Lung (tissue), 17 donors: ENCODE measurements at places on chromosomes 7 and 10. TPM values are rescaled to one million over a fixed set of nuclear protein-coding genes. Genes with fewer than 3 reads are reported as not detected.
A peak's percentile ranks its signal among the peaks of the same experiment; 100 is the strongest.

DNA sequence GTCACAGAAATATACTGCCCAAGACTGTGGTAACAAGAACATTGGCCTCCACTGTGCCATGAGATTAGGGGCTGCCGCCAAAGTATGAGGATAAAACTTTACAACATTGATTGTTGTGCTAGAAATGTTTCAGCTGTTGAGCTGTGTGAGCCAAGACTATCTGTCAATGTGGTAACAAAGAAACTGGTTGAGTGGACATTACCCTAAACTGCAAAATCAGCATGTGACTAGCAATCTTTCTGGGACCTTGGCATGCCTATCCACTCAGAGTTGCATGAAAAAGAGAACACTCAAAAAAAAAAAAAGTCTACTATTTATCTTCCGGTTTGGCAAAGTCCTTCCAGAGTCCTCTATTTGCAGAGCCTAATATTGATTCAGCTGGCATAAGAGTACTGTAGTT lies 605.6 kb upstream of the CNTNAP2 start:
- peak; percentile 64 for DNase-seq
- no peak overlapping the region for H3K4me3 ChIP-seq
- no peaks in the 10 kb centered on the region for H3K27me3 ChIP-seq

DNA sequence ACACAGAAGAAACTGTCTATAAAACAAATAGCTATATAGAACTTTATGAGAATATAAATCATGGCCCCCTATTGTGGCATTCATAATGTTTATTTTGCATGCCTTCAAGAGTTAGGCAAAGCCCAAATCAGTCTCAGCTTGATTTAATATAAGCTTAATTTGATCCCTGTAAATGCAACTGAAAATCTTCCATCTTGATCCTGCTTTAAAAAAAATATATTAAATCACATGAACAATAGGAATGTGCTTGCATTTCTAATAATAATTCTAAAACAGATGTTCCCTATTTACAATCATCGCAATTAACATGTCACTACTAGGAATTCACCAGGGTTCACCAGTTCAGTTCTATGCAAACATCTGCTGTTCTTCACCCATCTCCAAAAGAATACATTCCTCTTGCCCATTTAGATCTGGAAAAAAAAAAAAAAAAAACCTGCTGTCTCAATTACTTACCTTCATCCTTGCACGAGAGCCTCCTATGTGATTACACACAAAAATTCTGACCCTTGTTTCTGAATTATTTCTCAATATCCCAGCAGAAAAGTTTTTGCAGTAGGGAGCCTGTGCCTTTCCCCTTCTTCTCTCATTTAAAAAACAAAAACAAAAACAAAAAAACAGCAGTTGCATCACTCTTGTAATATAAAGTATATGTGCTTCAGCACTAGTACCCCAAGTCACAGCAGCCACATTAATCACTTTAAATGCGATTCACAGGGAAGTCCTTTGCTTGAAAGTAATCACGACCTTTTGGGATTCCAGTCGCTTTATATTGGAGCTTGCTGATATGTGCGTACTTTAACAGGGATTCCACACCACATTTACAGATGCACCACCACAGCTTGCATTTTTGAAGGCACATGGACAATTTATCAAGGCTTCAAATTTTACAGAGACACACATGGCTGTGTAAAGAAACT lies 194.8 kb upstream of the KMT2E start:
- no peaks in the 10 kb centered on the region for H3K36me3 ChIP-seq
- no peaks in the 10 kb centered on the region for H3K27me3 ChIP-seq

GRCh38 chr10:36038316-36038955 lies 396.3 kb upstream of the FZD8 start:
- no peak for DNase-seq
- H3K4me1 ChIP-seq: no peaks in the 10 kb centered on the region
- no peak overlapping the region for H3K4me3 ChIP-seq
- no peak overlapping the region for H3K27ac ChIP-seq
- no peaks in the 10 kb centered on the region for H3K27me3 ChIP-seq
- no peaks in the 10 kb centered on the region for H3K36me3 ChIP-seq

DNA sequence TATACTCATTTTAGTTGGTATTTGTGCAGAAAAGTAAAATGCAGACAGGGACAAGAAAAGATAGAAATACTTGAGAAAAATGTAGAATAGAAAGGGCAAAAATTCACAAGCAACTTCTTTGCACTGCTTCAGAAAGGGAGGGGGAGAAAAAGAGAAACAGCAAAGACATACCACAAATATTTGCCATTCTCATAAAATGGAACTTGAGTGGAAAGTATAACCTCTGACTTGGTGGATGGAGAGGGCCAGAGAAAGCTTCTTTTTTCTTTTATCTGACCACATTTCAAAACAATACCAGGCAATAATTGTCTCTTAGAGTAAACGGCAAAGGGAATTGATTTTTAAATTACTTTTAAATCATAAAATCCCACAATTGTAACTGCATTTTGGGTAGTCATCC lies 35.8 kb upstream of the TRUB1 start:
- no peaks in the 10 kb centered on the region for H3K36me3 ChIP-seq
- no peaks in the 10 kb centered on the region for H3K27me3 ChIP-seq
- no peak overlapping the region for H3K27ac ChIP-seq
- DNase-seq: no peak

GRCh38 chr10:127880557-127880956 lies 12.2 kb downstream of the CLRN3 start:
- no peaks in the 10 kb centered on the region for H3K4me1 ChIP-seq
- no peak overlapping the region for H3K4me3 ChIP-seq
- H3K36me3 ChIP-seq: no peaks in the 10 kb centered on the region
- no peaks in the 10 kb centered on the region for H3K27me3 ChIP-seq
- H3K27ac ChIP-seq: peak overlapping the region; percentile 33

DNA sequence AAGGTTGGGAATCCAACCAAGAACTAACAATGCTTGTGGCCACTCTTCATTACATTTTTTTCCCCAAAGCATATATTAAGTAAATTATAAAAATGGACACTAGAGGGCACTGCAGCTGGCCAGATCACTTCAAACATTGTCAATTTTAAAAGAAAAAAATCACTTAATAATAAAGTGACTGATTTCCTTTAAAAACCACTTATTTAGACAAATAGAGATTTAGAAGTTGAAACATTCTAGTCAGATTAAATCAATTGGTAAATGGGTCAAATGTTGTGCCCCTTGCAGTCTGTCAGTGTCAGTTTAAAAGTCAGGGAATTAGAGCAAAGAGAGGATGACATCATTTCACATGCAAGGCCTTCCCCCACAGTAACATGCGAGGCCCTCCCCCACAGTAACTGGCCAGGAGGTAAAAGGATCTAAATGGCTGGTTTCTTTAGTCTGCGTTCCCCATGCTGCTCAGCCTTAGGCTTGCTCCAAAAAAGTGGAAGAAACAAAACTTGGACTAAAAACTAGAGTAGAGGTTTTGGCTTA lies 177.9 kb downstream of the SKAP2 start:
- peak; percentile 90 for DNase-seq
- H3K4me1 ChIP-seq: peaks cover 1% of the 10 kb centered on the region
- no peak overlapping the region for H3K27ac ChIP-seq
- no peaks in the 10 kb centered on the region for H3K27me3 ChIP-seq
- H3K4me3 ChIP-seq: no peak overlapping the region

GRCh38 chr7:92425311-92425947 lies 21.9 kb upstream of the GATAD1 start:
- peaks cover 6% of the 10 kb centered on the region for H3K27me3 ChIP-seq
- DNase-seq: no peak
- H3K4me1 ChIP-seq: no peaks in the 10 kb centered on the region
- no peaks in the 10 kb centered on the region for H3K36me3 ChIP-seq
- no peak overlapping the region for H3K4me3 ChIP-seq
- H3K27ac ChIP-seq: no peak overlapping the region

DNA sequence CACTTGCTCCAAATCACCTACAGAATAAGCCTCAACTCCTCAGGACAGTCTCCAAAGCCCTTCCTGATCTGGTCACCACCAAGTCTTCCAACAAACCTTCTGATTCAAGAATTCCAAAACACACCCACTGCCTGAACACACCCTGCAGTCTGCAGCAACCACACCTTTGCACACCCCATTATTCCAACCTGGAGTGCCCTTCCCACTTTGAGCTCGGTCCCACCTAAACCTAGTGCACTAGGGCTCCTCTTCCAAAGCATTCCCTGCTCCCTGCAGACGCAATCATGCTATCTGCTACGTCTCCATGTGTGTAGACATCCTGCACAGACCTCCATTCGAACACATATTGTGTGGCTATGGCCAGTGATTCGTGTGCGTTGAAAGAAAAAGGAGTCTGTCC lies 289.3 kb downstream of the GRID1 start:
- no peak overlapping the region for H3K4me3 ChIP-seq
- no peaks in the 10 kb centered on the region for H3K36me3 ChIP-seq
- H3K27ac ChIP-seq: no peak overlapping the region
- H3K27me3 ChIP-seq: no peaks in the 10 kb centered on the region
- DNase-seq: no peak

DNA sequence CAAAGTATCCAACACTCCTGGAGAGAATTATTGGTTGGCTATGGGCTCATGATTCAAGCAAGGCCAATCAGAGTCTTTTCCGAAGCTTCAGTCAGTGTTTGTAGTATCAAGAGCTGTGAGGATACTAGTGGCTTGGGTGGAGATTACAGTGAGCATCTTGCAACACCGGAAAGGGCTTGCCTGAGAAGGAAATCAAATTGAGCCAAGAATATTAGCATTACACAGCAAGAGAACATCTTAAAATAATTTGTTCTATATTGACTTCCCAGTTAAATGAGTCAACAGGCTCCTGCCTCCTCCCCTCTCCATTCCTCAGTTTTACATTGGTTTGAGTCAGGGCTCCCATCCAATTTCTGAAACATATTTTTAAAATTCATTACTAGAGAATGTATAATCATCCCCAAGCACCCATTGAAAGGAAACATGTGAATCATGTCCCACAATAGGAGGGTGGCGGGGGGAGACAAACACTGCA lies 127.4 kb downstream of the ELAPOR2 start:
- no peaks in the 10 kb centered on the region for H3K27me3 ChIP-seq
- no peak overlapping the region for H3K4me3 ChIP-seq
- no peaks in the 10 kb centered on the region for H3K4me1 ChIP-seq
- peak overlapping the region; percentile 23 for H3K27ac ChIP-seq

DNA sequence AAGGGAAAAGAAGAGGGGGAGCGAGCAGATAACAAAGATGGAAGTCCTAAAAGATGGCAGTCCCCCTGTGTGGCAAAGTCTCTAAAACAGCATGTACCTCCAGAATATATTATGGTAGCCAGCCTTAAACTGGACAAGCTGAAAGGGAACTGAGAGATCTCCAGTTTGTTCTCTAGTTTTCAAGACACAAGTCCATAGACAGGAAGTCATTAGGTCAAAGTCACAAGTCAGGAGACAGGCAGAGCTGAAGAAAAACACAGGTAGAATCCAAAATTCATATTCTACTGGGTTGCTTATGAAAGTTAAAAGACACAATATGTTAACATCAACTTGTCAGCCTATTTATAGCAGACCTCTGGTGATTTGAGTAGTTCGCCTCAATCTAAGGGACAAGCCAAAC lies 38.7 kb downstream of the FAM107B start:
- no peak overlapping the region for H3K27ac ChIP-seq
- peaks cover 13% of the 10 kb centered on the region for H3K4me1 ChIP-seq
- no peak overlapping the region for H3K4me3 ChIP-seq
- H3K27me3 ChIP-seq: no peaks in the 10 kb centered on the region
- DNase-seq: no peak

- H3K27me3 ChIP-seq: no peaks in the 10 kb centered on the region
- H3K27ac ChIP-seq: peak overlapping the region; percentile 86
- H3K4me3 ChIP-seq: peak overlapping the region; percentile 76
- DNase-seq: no peak
Measured at GRCh38 chr7:148987751-148988512, 40.4 kb downstream of the PDIA4 start.

GRCh38 chr7:2710286-2710655 lies 22.3 kb downstream of the AMZ1 start:
- H3K27ac ChIP-seq: no peak overlapping the region
- no peaks in the 10 kb centered on the region for H3K36me3 ChIP-seq
- DNase-seq: no peak
- no peaks in the 10 kb centered on the region for H3K27me3 ChIP-seq
- no peaks in the 10 kb centered on the region for H3K4me1 ChIP-seq

- no peak for DNase-seq
- H3K36me3 ChIP-seq: no peaks in the 10 kb centered on the region
Measured at GRCh38 chr10:124265776-124266467, 152.8 kb downstream of the OAT start.

DNA sequence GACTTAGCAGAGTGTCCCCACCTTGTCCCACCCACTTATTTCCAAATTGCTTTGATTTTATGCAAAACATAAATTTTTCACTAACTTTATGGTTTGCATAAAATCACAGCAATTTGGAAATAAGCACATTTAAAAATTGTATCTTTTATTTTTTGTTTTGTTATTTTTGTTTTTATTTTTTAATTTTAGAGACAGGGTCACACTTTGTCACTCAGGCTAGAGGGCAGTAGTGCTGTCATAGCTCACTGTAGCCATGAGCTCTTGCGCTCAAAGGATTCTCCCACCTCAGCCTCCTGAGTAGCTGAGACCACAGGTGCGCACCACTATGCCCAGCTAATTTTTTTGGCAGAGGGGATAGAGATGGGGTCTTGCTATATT lies 43.2 kb downstream of the APBB1IP start:
- H3K4me1 ChIP-seq: peaks cover 2% of the 10 kb centered on the region
- DNase-seq: no peak
- peak overlapping the region; percentile 59 for H3K27ac ChIP-seq
- H3K27me3 ChIP-seq: no peaks in the 10 kb centered on the region

GIMAP7 gene
- 30.8 TPM for total RNA-seq

CALCR gene
- 0.12 TPM for total RNA-seq

C10orf95 gene
- total RNA-seq: 6.0 TPM

AGMO gene
- total RNA-seq: 0.74 TPM

CFAP69 gene
- total RNA-seq: 13.0 TPM
